ENCODE measurements at places on chromosomes 7 and 10. TPM values are rescaled to one million over a fixed set of nuclear protein-coding genes. Genes with fewer than 3 reads are reported as not detected.

Gene HNRNPH3
- total RNA-seq = 25.6 TPM

Gene IFIT1B
- not detected for total RNA-seq

Gene LLCFC1
- total RNA-seq = not detected

Gene TCAF2
- total RNA-seq = 1.5 TPM

Gene FAM20C
- 137 TPM for total RNA-seq

Gene GHRHR
- total RNA-seq = not detected

Gene FOXI2
- not detected for total RNA-seq

Gene OPALIN
- not detected for total RNA-seq

Gene OR2A1
- under 0.01 TPM for total RNA-seq

Gene GPR37
- 5.9 TPM for total RNA-seq

Gene NYAP1
- 1.8 TPM for total RNA-seq

Gene KCP
- total RNA-seq = 0.17 TPM

Gene EVX1
- total RNA-seq = not detected

Gene STAG3
- total RNA-seq = 0.84 TPM

Gene LDB3
- 0.15 TPM for total RNA-seq

Gene GNAI1
- 28.6 TPM for total RNA-seq

Gene ACSM6
- not detected for total RNA-seq

Gene CLDN3
- total RNA-seq = not detected

Gene GIMAP7
- total RNA-seq = not detected

Gene FOXP2
- total RNA-seq = 1.9 TPM

Gene TMEM229A
- not detected for total RNA-seq

Gene PKD2L1
- total RNA-seq = not detected

Gene SDK1
- 4.9 TPM for total RNA-seq

Gene TMEM248
- 115 TPM for total RNA-seq

Gene GLI3
- 3.3 TPM for total RNA-seq

Gene POM121C
- total RNA-seq = 4.9 TPM

Gene PNLIPRP3
- total RNA-seq = not detected

Gene PRSS37
- total RNA-seq = not detected

Gene MRPS33
- 23.2 TPM for total RNA-seq

Gene CYP3A5
- 0.15 TPM for total RNA-seq

Gene AKR1C2
- total RNA-seq = 3.9 TPM

Gene ZNF117
- total RNA-seq = 1.7 TPM

Gene POLR2J
- 41.2 TPM for total RNA-seq

Gene GIMAP6
- not detected for total RNA-seq

Gene PRKAR2B
- 2.5 TPM for total RNA-seq

Gene PAXIP1
- total RNA-seq = 8.4 TPM

Gene NUPR2
- total RNA-seq = not detected

Gene MYO1G
- not detected for total RNA-seq

Gene GDI2
- total RNA-seq = 351 TPM
